Nasal cavity respiratory epithelium epithelial cell of viscerocranial mucosa (primary cell): ENCODE measurements at places on chromosomes 3 and 15. TPM values are rescaled to one million over a fixed set of nuclear protein-coding genes. Genes with fewer than 3 reads are reported as not detected.

POLG gene
- 95.2 and 97.1 TPM in 2 replicates for total RNA-seq

INKA1 gene
- 8.8 and 15.7 TPM in 2 replicates for total RNA-seq

CFAP100 gene
- total RNA-seq: not detected in 2 replicates

DNAH12 gene
- total RNA-seq: under 0.01 and 0.21 TPM in 2 replicates

GABRB3 gene
- total RNA-seq: 0.34 and 5.4 TPM in 2 replicates

CCR9 gene
- not detected in 2 replicates for total RNA-seq

SNX22 gene
- under 0.01 and 0.07 TPM in 2 replicates for total RNA-seq

TMEM108 gene
- not detected in 2 replicates for total RNA-seq

CYP1A2 gene
- not detected in 2 replicates for total RNA-seq

PLSCR5 gene
- total RNA-seq: not detected in 2 replicates

CIDEC gene
- total RNA-seq: not detected in 2 replicates

CCR2 gene
- under 0.01 TPM in 2 replicates for total RNA-seq

HRG gene
- total RNA-seq: not detected in 2 replicates

CAPN7 gene
- total RNA-seq: 47.2 and 49.7 TPM in 2 replicates

TIMMDC1 gene
- 61.6 and 75.2 TPM in 2 replicates for total RNA-seq

GOLGA6B gene
- not detected in 2 replicates for total RNA-seq

IREB2 gene
- 17.8 and 32.7 TPM in 2 replicates for total RNA-seq

GOLGA8G gene
- total RNA-seq: 0.07 TPM in 1 of 2 replicates, not detected in the other

TLR9 gene
- 0.07 TPM in 1 of 2 replicates, not detected in the other for total RNA-seq

ZNF501 gene
- total RNA-seq: 7.9 and 8.2 TPM in 2 replicates

ERC2 gene
- 0.21 and 0.34 TPM in 2 replicates for total RNA-seq

TMEM212 gene
- total RNA-seq: not detected in 2 replicates

XCR1 gene
- total RNA-seq: not detected in 2 replicates

WDR6 gene
- 23.9 and 73.9 TPM in 2 replicates for total RNA-seq

IGF2BP2 gene
- 38.6 and 67.6 TPM in 2 replicates for total RNA-seq

ATP13A4 gene
- total RNA-seq: 1.7 and 6.2 TPM in 2 replicates

FRMD4B gene
- 52.8 and 70.1 TPM in 2 replicates for total RNA-seq

MORC1 gene
- not detected in 2 replicates for total RNA-seq

TOPBP1 gene
- total RNA-seq: 16.1 and 22.9 TPM in 2 replicates

PLCB2 gene
- total RNA-seq: 0.14 TPM in 1 of 2 replicates, not detected in the other

ZIC1 gene
- not detected in 2 replicates for total RNA-seq

GREM1 gene
- total RNA-seq: under 0.01 and 0.07 TPM in 2 replicates
